Activated T-helper 1 cell treated with anti-CD3 and anti-CD28 coated beads, Interleukin-12 subunit alpha, Interleukin-12 subunit beta, Interleukin-2, Interleukin-4 antibody, amounts not matched to agents 30 ng/mL and 10 ng/mL and 1 ng/mL, durations not matched to agents 14 hours and 24 hours and 36 hours (primary cell): ENCODE measurements at places on chromosomes 6 and 20. TPM values are rescaled to one million over a fixed set of nuclear protein-coding genes. Genes with fewer than 3 reads are reported as not detected.

GRCh38 chr6:3610206-3610605 is 141.3 kb downstream of the PXDC1 start:
- no peak for DNase-seq

- no peak for DNase-seq
Measured at GRCh38 chr6:36493859-36494258, 51.1 kb downstream of the KCTD20 start.

- DNase-seq = no peak
Measured at GRCh38 chr6:255751-256083, 36.6 kb upstream of the DUSP22 start.

Gene SLC22A1
- total RNA-seq = 2.9 and 3.7 TPM in 2 replicates
